ENCODE measurements at places on chromosomes 16 and 17.

- DNase-seq: peak; percentile 54
Measured at GRCh38 chr17:43021741-43022512, at the start of gene VAT1. TSS of gene VAT1 (minus strand) at chr17:43022385. CDS start at chr17:43022322, 63 bp downstream.

GRCh38 chr17:40097931-40098845 is 2.2 kb downstream of the NR1D1 start:
- DNase-seq: no peak

DNA sequence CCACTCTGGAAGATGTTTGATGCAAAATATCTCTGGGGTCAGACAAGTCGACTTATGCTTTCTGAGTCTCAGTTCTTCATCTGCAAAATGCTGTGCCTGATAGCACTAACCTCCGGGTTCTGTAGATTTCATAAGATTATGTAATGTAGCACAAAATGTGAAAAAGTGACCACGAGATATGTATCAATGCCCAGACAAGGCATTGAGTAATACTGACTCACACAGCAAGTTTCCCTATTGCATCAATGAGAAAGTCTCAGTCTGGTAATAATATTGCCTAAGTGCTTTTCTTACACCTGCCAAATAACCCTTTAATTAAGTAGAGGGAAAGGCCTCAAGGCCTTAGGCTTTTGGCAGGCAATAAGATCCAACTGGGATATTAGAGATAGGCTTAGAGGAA is 41.4 kb upstream of the MMP2 start:
- no peak for DNase-seq

DNA sequence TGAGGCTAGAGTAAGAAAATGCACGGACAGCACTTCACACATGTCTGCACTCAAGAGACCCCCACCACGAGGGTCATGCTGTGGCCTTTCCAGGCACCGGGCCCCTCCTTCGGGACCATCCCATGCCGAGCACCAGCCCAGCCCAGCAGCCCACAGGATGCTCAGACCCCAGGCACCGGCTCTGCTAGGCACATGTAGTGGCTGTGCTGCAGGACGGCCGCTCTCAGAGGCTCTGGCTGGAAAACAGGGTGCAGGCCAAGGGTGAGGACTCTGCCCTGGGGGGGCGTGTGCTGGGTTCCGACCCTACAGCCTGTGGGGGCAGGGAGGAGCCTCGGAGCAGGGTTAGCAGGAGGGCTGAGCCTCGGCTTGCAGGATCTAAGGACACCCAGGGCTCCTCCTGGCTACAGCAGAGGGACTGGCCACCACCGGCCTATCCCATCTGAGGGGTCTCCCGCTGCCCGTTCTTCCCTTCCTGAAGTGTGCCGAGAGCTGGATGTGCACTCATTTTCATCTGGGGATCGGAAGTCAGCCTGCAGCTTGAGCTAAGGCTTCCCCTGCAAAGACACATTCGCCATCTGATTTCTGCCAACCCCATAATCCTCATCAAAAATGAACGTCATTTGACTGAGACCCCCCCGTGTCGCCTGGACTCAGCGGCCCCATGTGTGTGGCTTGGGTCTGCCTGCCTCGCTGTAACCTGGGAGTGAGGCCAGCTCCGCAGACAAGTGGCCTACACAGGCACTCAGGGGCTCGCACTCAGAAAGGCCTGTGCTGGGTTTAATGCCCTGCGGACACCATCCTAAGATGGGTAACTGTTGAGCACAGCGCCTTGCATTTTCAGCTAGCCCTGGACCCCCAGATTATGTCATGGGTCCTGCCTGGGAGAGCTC is 293.1 kb upstream of the FOXF1 start:
- DNase-seq: no peak

GRCh38 chr17:27343294-27343693 is 49.4 kb downstream of the WSB1 start:
- no peak for DNase-seq

Data from stimulated activated CD4-positive, alpha-beta T cell treated with anti-CD3 and anti-CD28 coated beads, Interleukin-4, amount 100 ng/mL, for 48 hours (primary cell).